ENCODE measurements at places on chromosomes 3 and 15. TPM values are rescaled to one million over a fixed set of nuclear protein-coding genes. Genes with fewer than 3 reads are reported as not detected.

PDZRN3 gene
- 166 TPM for total RNA-seq

DNA sequence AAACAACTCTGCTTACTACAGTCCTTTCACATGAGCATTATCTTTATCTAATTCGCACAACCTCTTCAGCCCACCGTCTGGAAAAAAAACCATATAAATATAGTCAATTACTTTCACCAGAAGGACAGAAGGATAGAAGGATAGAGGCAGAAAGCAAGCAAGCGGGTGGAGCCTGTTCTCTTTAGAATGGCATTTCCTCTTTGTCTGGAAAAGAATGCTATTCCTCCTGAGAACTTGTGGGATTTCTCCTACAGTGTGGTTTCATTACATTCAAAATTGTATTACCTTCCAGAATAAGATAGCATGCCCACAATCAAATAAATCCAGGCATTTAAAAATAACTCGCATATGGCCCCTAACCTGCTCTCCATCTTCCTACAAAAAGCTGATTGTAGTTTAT, 23.1 kb downstream of the SLC30A4 start:
- no peak overlapping the region for H3K4me3 ChIP-seq
- no peak overlapping the region for H3K27ac ChIP-seq
- no peaks in the 10 kb centered on the region for H3K27me3 ChIP-seq

NANOGP8 gene
- not detected for total RNA-seq

FSD2 gene
- total RNA-seq, result not detected

- H3K4me3 ChIP-seq, result no peak overlapping the region
- H3K4me1 ChIP-seq, result no peaks in the 10 kb centered on the region
- H3K27ac ChIP-seq, result no peak overlapping the region
- DNase-seq, result no peak
- H3K36me3 ChIP-seq, result no peaks in the 10 kb centered on the region
- H3K27me3 ChIP-seq, result no peaks in the 10 kb centered on the region
These were observed 27.3 kb upstream of the PLA2G4D start for GRCh38 chr15:42121682-42122081.

DNA sequence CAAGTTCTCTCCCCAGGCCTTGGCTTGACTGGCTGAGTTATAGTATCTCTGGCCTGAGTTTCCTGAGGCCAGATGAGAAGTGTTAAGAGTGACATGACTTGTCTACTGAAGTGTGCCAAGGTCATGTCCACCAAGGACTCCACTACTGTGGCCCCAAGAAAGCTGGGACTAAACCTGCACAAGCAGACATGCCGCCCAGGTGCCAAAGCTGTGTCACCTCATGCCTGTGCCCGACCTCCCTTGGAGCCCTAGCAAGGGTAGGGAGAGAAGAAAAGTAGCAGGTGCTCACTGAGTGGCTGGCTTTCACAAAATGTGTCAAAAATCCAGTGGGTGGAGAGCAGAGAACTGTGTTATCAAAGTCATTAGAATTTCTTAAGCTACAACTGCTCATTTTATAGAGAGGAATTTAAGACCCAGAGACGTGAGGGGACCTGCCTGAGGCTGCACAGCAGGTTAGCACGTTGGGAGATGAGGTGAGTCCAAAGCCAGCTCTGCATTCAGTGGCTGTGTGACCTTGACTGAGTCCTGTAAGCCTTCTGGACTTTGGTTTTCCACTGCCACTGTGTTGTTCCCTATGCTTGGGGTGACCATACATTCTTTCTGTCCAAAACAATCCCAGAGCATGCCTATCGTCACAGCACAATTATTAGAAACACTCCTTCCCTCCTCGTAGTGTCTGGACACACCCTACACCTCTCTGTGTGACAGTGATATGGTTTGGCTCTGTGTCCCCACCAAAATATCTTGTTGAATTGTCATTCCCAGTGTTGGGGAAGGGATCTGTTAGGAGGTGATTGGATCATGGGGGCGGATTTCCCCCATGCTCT, 5.0 kb upstream of the LYSMD4 start:
- no peak for DNase-seq
- H3K4me1 ChIP-seq, result peaks cover 3% of the 10 kb centered on the region
- no peak overlapping the region for H3K4me3 ChIP-seq
- H3K27me3 ChIP-seq, result no peaks in the 10 kb centered on the region
- H3K27ac ChIP-seq, result no peak overlapping the region
- H3K36me3 ChIP-seq, result no peaks in the 10 kb centered on the region

GRCh38 chr3:142960322-142960850, 3.1 kb downstream of the PAQR9 start:
- DNase-seq, result no peak
- H3K27ac ChIP-seq, result no peak overlapping the region
- no peaks in the 10 kb centered on the region for H3K27me3 ChIP-seq
- H3K36me3 ChIP-seq, result no peaks in the 10 kb centered on the region
- H3K4me1 ChIP-seq, result no peaks in the 10 kb centered on the region

GRCh38 chr3:41653571-41654239, 308.2 kb downstream of the ULK4 start:
- H3K27me3 ChIP-seq, result no peaks in the 10 kb centered on the region
- H3K4me3 ChIP-seq, result no peak overlapping the region
- no peak overlapping the region for H3K27ac ChIP-seq
- DNase-seq, result no peak
- no peaks in the 10 kb centered on the region for H3K36me3 ChIP-seq

DNA sequence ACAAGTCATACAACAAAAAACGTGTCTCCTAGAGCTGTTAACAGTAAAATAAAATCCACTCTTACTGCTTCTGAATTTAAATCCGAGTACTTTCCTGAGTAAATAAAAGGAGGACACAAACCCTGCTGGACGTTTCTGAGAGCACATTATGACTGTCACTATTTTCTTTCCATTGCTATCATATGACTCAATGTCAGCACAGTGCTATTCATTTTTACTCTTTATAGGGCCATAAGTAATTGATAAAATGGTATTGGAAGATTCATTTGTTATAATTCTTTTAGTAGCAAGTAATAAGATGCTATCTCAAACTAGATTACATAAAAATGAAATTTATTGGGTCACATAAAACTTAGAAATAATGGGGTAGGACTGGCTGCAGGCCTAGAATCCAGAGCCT, 68.6 kb downstream of the ALCAM start:
- no peak overlapping the region for H3K27ac ChIP-seq
- H3K36me3 ChIP-seq, result no peaks in the 10 kb centered on the region
- no peaks in the 10 kb centered on the region for H3K27me3 ChIP-seq

SYNPR gene
- total RNA-seq, result not detected

- no peak for DNase-seq
- H3K27ac ChIP-seq, result peak overlapping the region; percentile 62
- H3K36me3 ChIP-seq, result no peaks in the 10 kb centered on the region
- no peaks in the 10 kb centered on the region for H3K27me3 ChIP-seq
These were observed 65.3 kb upstream of the FLNB start for GRCh38 chr3:57942872-57943283.

TUSC7 gene
- total RNA-seq, result not detected

ZNF639 gene
- total RNA-seq, result 62.2 TPM

- no peak for DNase-seq
- peaks cover 52% of the 10 kb centered on the region for H3K4me1 ChIP-seq
- H3K4me3 ChIP-seq, result no peak overlapping the region
- H3K27me3 ChIP-seq, result no peaks in the 10 kb centered on the region
- H3K27ac ChIP-seq, result no peak overlapping the region
These were observed 49.0 kb upstream of the DUT start for GRCh38 chr15:48282216-48282615.

- H3K4me1 ChIP-seq, result peaks cover 7% of the 10 kb centered on the region
- no peak for DNase-seq
- no peak overlapping the region for H3K27ac ChIP-seq
These were observed 406 bp upstream of the GABRB3 start for GRCh38 chr15:26773067-26773877.

GRCh38 chr15:22786868-22787698, 639 bp downstream of the NIPA1 start:
- peak overlapping the region; percentile 76 for H3K4me3 ChIP-seq
- no peaks in the 10 kb centered on the region for H3K36me3 ChIP-seq
- H3K27me3 ChIP-seq, result no peaks in the 10 kb centered on the region
- peaks cover 7% of the 10 kb centered on the region for H3K4me1 ChIP-seq

CHRNA7 gene
- 1.9 TPM for total RNA-seq

CD96 gene
- 13.7 TPM for total RNA-seq

SMCO1 gene
- not detected for total RNA-seq

DNA sequence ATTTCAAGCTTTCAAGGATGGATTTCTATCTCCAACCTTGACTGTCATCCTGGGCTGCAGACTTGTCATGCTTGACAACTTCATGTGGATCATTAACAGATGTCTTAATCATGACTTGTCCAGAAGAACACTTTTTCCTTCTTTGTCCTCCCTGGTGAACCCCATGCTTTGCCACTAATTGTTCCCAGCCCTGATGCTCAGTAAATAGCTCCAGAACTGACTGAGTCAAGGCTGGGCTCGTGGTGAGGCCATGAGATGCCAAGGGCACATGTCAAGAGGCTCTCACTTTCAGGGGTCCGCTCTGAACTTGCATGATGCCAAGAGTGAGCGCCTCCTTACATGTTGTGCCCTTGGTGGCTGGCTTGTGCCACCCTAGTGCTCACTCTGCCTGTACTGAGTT, 48.9 kb upstream of the KY start:
- no peak overlapping the region for H3K4me3 ChIP-seq
- no peaks in the 10 kb centered on the region for H3K27me3 ChIP-seq
- DNase-seq, result no peak
- no peaks in the 10 kb centered on the region for H3K36me3 ChIP-seq

DNA sequence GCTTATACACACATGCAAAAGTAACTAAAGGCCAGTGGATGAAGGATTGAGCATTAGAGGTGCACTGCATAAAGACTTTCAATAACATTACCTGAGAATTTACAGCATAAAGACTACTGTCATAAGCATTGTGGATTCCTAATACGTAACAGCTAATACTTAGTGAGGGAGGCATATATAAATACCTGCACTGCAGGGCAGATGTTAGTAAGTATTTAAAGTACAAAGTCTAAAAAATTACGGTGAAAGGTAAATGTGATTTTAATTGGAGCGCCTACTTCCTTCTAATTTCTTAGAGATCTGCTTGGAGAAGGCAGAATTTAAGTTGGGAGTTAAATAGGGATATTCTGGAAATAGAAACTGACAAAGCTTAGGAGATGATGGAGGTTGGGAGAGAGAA, 25.4 kb upstream of the TRPM7 start:
- peaks cover 11% of the 10 kb centered on the region for H3K36me3 ChIP-seq
- no peaks in the 10 kb centered on the region for H3K4me1 ChIP-seq
- H3K27me3 ChIP-seq, result no peaks in the 10 kb centered on the region

GRCh38 chr3:105729667-105730066, 139.1 kb downstream of the CBLB start:
- no peak for DNase-seq
- peak overlapping the region; percentile 3 for H3K27ac ChIP-seq
- no peaks in the 10 kb centered on the region for H3K36me3 ChIP-seq
- H3K4me1 ChIP-seq, result peaks cover 8% of the 10 kb centered on the region
- H3K4me3 ChIP-seq, result peak overlapping the region; percentile 32

Measured in thoracic aorta (tissue), 2 donors.